Transverse colon (tissue), 4 donors: ENCODE measurements at places on chromosomes 1 and 21.

DNA sequence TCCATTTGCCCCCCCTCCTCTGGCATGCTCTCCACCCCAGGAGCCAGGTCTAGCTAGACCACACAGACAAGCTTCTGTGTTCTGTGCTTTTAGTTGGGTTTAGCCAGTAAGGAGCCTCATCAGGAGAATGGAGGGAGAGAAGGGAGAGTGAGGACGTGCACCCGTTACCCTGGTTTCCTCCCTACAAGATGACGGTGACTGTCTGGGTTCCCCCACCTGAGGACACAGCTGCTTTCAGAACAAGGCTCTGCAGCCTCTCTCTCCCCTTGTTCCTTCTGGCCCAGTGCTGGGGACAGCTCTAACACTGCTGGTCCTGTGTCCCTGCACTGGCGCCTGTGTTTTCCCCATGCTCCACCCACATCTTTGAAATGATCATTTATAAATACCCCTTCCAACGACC is 184.4 kb upstream of the GALNT2 start:
- no peak for DNase-seq

GRCh38 chr21:38999161-38999560 is 184.1 kb downstream of the PSMG1 start:
- DNase-seq: no peak

- DNase-seq: no peak
Observed at GRCh38 chr1:109914587-109915240, 4.1 kb downstream of the CSF1 start.

DNA sequence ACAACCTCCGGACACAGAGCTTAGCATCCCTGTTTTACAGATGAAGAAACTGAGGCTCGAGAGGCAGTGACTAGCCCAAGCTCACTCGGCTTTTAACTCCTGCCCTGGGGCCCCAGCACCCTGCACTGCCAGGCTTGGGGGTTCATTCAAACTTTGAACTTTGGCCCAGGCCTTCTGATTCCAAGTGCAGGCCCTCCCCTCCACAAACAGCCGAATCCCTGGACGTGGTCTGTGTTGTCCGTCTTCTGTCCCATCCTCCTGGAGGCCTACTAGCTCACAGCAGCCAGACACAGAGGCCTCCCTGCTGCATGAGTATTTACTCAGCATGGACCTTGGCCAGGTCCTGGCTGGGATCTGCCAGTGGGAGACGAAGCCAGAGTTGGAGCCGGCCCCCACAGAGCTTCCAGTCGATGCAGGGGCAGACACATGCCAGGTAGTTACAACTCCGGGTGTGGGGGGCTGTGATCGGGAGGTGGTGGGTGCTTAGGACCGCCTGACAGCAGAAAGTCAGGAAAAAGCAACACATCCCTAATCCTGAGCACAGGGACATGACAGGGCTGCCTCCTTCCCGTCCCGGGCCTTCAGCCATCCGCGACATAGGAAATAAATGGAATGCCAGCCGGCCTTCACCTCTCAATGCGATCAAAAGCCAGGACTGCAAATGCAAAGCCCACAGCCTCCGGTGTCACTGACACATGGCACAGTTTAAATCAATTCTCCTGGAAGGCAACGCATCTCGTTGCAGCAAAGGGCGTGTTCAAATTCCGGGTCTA is 7.4 kb downstream of the IFFO2 start:
- no peak for DNase-seq
